ENCODE measurements at places on chromosomes 7 and 10.
A peak's percentile ranks its signal among the peaks of the same experiment; 100 is the strongest.

GRCh38 chr10:104067525-104067924, 18.2 kb downstream of the COL17A1 start:
- DNase-seq, result no peak

GRCh38 chr7:1785839-1786238, 115.8 kb downstream of the ELFN1 start:
- DNase-seq, result no peak

DNA sequence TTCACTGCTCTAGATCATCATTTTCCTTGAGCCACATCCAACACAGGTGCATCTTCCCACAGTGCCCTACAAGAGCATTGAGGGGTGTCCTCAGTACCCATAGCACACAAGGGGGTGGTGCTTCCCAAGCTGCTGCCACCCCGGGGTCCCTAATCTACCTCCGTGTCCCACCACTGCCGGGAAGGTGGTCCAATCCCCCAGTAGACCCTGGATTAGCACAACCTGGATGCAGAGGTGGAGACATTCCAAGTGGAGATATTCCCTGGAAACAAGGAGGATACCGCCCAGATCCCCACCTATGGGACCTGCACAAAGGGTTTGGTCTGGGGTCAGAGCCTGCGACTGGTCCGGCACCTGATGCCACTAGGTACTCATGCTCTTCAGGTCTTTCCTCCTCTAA, 284.8 kb upstream of the PPP2R2D start:
- DNase-seq, result no peak

DNA sequence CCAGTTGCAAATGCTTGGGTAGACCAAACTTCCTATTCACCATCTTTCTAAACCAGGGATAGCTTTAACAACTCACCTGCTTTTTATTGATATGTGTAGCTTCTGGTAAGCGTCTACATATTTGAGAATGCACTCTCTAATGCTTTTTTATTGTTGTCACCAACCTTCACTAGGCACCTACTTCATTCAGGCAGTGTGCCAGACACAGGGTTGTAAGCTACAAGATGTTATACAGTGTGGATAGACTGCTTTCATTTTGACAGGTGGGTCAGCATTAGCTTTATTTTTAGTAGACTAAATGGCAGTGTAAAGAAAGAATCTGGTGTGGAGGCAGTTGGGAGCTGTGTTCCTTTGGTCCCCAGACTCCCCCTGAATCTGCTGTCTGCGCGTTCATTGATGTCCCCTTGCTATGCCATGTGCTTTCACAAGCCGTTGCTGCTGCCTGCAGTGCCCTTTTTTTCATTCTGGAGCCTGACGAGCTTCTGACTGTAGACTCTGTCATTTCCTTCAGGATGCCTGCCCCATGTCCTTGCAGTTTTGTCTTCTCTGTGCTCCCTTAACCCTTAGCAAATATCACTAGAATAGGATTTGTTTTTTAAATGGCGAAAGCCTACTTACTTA, 32.1 kb downstream of the NRF1 start:
- no peak for DNase-seq

GRCh38 chr10:19872504-19873271, 56.5 kb downstream of the PLXDC2 start:
- no peak for DNase-seq

- no peak for DNase-seq
These were observed 18.4 kb downstream of the NKX2-3 start for GRCh38 chr10:99551158-99551557.

DNA sequence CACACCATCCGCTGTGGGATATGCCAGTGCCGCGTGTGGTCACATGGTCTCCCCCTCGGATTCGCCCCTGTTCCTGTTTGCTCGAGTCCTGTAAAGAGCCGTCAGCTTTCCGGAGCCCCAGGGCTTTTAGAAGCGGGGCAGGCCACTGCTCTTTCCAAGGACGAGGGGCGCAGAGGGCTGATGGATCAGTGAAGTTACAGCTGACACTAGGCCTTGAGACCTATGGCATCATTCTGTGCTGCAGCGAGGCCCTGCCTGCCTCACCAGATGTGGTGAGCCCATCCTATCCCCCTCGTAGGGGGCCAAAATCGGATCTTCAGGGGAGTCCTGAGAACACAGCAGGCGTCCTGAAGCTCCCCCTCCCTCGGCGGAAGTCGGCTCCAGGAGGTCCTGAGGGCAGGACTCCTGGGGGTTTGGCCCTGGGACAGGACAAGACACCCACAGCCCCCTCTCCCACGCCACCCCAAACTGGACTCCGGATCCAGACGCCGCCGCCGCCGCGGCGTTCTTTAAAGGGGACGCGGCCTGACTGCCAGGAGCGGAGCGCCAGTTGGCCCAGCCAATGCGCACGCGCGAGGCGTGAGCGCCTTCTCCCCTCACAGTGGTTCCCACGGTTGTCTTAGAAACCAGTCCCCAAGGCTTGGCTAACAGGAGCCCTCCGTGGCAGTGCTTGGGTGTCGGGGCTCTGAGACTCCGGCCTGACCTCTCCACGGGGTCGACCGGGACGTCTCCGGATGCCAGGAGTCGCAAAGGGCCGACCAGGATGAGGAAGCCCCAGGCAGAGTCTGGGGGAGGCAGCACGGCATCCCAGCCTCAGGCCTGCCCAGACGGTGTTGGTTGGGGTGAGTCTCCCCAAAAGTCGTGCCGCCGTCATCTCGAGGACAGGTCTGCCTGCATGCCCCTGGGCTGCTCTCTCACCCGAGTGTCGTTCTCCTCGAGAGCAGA, 371.7 kb downstream of the ZNF716 start:
- no peak for DNase-seq

GRCh38 chr7:100545360-100546128, 6.5 kb downstream of the AGFG2 start:
- peak; percentile 54 for DNase-seq

DNA sequence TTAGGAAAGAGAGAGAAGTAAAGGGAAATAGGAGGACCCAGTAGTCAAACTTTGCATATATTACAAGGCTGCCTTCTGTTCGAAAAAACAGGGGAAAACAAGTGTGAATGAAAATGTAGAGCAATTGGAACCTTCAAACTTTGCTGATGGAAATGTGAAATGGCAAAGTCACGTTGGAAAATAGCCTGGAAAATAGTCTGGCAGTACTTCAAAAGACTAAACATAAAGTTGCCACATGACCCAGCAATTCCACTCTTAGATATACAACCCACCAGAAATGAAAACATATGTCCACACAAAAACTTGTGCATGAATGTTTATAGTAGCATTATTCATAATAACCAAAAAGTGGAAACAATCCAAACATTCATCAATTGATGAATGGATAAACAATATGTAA, 78.6 kb upstream of the IFRD1 start:
- DNase-seq, result no peak

GRCh38 chr7:92631850-92632487, 41.8 kb upstream of the FAM133B start:
- no peak for DNase-seq

DNA sequence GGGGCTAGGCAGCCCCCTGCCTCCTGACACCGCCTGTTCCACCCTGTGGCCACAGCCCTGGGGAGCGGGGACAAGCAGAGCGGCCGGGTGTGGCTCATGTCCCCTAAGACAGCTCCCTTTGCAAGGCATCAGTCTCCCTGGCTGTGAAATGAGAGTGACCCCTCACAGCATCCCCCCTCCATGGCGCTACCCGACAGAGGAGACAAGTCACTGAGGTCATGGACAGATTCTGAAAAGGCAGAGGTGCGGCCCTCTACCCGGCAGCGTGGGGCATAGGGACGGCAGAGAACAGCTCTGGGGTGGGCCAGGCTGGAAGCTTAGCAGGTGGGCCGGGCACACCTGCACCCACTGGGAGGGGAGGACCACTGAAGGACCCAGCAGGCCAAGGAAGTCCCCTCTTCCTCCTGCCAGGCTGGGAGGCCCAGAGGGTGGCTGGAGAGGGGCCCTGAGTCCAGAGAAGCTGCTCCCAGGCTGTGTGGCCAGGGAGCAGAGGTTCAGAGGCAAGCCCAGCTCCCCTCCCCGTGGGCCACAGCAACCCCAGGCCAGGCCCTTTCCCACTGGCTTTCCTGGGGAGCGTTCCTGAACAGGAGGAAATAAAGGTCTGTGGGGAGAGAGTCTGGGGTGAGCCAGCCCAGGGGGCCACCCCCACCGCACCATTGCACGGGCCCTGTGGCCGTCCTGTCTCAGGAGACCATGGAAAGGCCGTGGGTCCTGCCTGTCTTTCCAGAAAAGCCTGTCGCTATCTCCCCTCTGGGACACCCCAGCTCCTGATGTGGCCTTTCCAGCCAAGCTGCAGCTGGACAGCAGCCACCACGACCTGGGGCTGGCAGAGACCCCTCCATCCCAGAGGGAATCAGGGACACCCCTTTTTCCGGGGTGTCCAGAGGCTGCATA, 1.7 kb downstream of the ADAP1 start:
- DNase-seq, result no peak

GRCh38 chr7:156722043-156722826, 81.7 kb downstream of the RNF32 start:
- no peak for DNase-seq

- DNase-seq, result no peak
These were observed 78.8 kb upstream of the PRSS1 start for GRCh38 chr7:142670511-142670910.

GRCh38 chr7:105911961-105912575, 35.7 kb upstream of the ATXN7L1 start:
- no peak for DNase-seq

DNA sequence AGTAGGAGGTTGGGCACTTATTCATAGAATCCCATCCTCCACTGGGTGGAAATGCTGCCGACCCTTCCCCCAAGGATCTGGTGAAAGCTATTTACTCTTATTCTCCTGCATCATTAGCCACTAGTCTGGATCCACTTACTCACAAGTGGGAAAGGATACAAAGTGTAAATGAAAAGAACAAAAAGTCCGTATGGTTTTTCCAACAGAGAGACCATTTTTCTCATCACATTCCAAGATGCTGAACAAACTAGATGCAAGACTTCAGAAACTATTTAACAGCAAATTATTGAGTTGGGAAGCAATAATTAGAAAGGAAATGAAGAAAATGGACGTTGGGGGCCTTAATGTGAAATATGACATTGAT, 242.4 kb upstream of the GLI3 start:
- DNase-seq, result no peak

DNA sequence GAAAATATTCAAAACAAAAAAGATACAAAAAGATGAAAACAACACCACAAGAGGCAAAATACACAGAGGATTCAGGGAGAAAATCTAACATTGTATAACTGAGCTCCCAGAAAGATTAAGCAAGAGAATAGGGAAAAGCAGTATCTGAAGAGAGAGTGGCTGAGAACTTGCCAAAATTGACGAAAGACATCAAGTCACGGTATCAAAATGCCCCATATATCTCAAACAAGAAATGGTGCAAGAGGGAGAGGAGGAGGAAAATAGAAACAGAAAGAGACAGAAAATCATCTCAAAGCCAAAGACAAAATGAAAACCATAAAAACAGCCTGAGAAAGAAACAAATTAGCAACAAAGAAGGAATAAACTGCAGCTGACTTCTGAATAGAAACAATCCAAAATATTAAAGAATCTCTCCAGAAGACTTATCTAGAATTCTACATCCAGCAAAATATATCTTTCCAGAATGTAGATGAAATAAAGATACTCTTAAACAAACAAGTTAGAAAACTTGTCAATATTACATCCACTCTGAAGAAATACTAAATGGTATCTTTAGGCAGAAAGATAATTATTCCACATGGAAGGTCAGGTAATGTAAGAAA, 5.5 kb downstream of the USP6NL start:
- DNase-seq, result no peak

DNA sequence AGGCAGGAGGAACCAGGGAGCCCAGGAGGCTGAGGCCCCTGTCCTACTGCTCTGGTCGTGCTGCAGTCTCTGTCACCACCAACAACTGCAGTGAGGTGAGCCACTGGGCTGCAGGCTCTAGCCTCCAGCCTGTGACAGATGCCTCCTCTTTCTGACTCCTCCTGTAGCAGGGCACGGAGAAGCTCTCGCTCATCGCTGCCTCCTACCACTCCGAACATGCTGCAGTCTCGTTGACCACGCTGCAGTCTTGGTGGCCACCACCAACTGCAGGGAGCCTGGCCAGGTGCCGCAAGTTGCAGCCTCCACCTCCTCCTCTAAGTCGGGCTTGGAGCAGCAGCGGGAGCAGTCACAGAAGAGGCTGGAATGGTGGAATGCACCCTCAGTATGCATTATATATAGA, 22.1 kb upstream of the VOPP1 start:
- no peak for DNase-seq

GRCh38 chr7:66859794-66860645, 61.0 kb upstream of the TMEM248 start:
- no peak for DNase-seq

GRCh38 chr7:126606331-126606730, 646.4 kb downstream of the GRM8 start:
- DNase-seq, result no peak

DNA sequence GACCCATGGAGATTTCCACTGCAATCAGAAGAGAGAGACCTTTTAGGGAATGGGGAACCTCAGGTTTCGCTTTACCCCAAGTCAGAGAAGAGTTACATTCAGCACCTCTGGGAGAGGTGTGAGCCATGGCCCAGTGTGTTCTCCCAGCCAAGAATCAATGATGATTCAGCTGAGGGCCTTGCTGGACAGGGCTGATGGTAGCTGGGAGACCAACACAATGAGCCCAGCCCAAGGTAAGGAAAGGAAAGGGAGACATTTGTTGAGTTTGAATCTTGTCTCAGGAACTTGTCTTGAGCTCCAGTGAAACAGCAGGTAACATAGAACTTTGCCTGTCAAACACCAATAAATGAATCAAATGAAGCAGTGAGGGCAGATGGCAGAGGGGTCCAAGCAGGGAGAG, 14.0 kb upstream of the PPIA start:
- no peak for DNase-seq

DNA sequence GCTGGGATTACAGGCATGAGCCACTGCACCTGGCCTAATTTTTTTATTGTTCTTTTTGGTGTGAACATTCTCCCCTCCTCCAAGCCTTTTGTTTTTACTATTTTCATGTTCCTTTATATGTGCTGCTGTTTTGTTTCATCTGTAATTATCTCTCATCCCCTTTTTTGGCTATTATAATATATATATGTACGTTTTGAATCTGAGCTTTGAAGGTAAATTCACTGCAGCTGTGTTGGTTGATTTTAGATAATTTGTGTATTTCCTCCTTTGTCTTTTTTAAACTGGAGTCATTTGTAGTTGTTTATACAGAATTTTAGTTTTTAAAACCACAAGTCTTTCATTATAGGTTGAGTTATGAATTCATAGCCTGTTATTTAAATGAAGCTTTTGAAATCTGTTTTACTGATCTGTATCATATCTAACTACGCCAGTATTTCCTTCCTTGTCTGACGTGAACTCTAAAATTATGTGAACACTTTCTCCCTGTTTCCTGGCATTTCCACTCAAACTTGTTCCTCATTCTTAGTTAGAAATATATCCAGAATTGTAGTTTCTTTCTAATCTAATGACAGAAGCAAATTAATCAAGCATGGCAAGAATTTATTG, 54.9 kb downstream of the PTEN start:
- DNase-seq, result no peak
